NCI-H1105 (cell line): ENCODE measurements at places on chromosomes 4 and X.
A peak's percentile ranks its signal among the peaks of the same experiment; 100 is the strongest.

- DNase-seq: no peak
Measured at GRCh38 chr4:182971702-182972101, 54.5 kb upstream of the DCTD start.

DNA sequence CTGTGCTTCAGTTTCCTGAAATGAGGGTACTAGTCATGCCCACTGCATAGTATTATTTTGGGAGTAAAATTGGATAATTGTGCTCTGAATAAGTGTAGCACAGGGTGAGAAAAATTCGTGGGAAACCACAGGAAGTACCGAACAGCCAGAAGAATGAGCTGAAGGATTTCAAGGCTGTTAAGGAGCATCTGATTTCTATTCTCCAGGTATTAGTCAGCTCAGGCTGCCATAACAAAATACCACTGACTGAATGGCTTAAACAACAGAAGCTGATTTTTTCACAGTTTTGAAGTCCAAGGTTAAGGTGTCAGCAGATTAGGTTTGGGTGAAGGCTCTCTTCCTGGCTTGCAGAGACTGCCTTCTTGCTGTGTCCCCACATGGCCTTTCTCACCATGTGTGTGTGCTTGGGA, 41.9 kb downstream of the WWC2 start:
- no peak for DNase-seq

DNA sequence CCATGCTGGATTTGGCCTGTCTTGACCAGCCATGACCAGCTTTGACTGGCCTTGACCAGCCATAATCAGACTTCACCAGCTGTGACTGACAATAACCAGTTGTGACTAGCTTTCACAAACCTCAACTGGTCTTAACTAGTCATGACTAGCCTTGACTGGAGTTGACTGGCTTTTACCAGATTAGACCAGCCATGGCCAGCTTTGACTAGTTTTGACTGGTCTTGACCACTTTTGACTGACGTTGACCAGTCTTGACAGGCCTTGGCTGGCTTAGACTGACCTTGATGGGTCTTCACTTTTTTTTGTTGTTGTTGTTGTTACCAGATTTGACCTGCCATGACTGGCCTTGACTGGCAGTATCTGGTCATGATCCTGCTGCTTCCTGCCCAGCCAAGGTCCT, 67.4 kb downstream of the RLIM start:
- no peak for DNase-seq

- no peak for DNase-seq
Measured at GRCh38 chr4:158726633-158727032, 3.4 kb upstream of the PPID start.

DNA sequence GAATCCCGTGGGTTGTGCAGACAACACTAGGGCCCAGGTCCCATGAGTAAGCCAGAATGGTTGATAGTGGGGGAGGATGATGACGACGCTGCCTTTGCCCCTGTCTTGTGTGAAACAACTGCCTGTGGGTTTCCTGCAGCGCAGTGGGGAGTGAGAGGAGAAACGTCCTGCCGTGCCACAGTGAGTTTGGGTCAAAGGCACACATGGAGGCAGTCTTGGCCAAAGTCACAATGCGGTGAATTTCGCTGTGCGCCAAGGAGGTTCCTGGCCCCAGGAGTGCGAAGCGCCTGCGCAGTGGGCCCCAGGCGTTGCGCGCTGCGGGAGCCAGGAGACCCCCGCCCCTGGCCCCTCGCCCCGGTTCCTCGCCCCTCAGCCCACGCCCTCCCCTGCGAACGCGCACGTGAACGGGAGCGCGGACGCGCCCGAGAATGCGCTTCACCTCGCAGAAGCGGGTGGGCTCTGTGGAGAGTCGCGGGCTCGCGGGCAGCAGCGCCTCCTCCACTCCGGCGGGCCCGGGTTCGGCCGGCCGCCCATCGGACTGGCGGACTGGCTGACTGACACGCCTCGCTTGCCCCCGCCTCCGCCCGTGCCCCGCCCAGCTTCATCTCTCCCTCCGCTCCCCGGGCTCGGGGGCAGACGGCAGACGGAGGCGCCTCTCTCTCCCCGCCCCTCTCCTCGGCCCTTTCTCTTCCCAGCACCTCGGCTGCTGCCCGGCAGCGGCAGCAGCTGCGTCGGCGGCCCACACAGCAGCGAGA, at the start of gene NUDT10:
TSS of gene NUDT10 (plus strand) at position 635 of the 755 bp plus-strand sequence. CDS start 144 bp downstream, outside the sequence.
- DNase-seq: no peak

DNA sequence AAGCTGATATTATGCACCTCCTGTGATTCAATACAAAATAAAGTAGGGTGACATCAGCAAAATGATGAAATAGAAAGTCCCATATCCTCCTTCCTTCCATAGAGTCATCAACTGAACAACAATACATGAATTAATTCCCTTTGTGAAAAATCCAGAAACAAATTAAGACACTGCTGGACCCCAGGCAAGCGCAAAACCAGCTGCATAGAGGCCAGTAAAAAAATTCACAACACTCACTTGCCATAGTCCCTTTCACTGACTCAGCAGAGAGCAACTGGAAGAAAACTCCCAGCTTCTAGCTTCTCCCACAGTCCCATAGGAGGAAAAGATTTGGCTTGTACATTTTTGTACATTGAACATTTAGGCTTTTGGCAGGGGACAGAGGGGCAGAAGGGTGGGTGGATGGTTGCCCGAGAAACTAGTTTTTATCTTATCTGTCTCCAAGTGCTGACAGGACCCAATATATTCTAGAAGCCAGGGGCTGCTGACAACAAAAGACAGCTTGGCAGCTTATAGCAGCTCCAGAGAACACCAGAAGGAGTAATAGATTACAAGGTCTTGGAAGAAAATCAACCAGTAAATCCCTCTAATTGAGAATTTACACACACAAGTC, 124.6 kb downstream of the NDST3 start:
- DNase-seq: no peak

DNA sequence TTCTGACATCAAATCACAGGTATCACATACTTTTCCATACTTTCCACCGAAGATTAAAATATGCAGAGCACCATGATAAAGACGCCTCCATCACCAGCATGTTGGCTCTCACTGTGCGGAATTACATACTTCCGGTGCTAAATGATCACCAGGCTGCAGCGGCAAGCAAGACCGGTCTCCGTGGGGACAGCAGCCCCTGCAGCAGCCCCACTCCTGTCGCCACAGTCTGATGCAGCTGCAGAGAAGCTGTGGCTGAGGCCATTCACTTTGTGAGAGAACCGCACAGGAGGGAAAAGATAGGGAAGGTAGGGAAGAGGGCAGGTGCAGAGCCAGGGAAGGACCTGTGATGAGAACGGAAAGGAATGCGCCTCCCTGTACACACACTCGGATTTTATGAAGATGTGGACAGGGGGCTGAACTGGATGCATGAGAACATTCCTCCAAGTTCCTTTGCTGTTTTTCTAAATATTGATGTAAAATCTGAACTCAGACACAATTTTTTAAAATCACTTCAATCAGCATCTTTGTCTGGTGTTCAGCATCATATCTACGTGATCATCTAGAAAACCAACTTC, 38.3 kb downstream of the AFAP1 start:
- DNase-seq: peak; percentile 27

- DNase-seq: no peak
Measured at GRCh38 chr4:80809039-80809729, 221.3 kb upstream of the BMP3 start.

- no peak for DNase-seq
Measured at GRCh38 chr4:13478707-13479106, 5.4 kb downstream of the RAB28 start.

DNA sequence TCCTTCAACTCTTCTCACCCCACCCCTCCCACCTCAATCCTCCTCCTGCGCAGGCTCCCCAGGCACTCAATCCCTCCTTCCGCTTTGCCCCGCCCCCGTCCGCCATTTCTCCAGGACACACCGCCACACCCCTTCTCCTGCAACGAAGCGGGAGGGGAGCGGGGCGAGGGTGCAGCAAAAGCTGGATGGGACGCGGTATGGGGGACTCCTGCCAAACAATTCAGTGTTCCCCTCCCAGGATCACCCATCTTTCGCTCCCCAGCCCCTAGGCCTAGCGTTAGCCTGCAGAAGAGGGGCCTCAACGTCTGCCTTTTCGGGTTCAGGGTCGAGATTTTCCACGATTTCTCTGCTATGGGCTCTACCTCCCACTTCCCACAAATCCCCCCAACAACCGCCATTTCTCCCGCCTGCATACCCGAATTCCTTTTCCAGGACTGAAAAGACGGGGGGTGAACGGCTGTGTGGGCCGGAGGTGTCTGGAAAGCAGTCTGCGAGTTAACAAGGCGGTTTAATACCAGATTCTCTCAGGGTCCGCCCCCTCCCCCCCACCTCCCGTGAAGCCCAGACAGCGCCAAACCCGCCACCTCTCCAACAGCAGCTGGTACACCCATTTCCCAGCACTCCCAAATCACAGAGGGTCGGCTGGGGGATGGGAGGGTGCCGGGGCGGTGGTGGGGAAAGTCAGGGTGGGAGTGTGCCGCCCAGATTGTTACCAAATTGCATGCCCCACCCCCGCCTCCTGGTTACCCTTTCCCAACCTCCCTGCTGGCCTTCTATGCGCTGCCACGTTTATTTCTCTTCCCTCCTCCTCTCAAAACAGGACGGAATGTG, 774 bp downstream of the ARMCX2 start:
- DNase-seq: peak; percentile 41

DNA sequence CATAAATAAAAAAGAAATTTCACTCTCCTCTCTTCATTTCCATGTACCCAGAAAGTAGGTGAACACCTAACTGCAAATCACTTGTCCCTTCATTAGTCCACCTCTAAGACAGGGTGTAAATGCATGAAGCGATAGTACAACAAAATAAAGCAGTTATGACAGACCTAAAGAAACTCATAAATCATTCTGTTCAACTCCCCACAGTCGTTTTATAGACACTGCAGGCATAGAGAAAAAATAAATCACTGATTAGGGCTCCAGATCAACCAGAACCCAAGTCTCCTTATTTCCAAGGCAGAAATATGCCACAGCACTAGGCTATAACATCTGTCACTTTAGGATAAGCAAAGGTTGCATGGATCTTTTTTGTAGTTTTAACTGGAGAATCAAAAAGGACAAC, 3.0 kb downstream of the RASGEF1B start:
- no peak for DNase-seq

GRCh38 chrX:106716463-106716862, 10.0 kb upstream of the RNF128 start:
- no peak for DNase-seq

DNA sequence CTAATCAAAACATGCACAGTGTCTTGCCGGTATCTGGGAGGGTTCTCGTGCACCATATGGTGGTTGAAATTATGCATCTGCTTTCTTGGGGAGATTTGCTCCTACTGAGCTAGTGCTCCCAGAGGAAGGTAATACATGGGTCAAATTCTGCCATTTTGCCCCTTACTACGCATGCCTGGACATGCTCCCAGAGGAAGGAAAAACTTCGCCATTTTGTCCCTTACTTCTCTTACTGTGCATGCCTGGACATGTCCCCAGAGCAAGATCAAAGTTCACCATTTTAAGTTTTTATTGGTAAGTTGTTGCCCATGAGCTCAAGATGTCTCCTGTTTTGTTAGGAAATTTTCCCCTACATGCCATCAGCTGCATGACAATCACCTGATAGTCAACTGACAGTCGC, 252.1 kb upstream of the KLHL4 start:
- DNase-seq: no peak

DNA sequence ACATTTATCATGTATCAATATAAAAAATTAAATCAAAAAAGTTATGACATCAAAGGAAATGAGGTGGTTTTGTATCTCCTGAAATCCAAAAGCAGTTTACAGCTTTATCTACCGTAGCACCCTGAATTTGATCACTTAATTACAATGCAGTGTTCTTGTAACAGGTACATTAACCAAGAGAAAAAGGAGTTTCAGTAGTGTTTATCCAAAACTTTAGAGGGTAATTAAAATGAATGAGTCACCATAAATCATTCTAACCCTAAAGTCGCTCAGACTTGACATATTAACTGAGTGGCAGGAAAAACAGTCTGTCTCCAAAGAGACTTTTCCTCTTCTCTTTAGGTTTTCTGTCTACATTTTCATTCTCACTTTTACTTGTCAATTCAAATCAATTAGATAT, 907.6 kb upstream of the EPHA5 start:
- peak; percentile 60 for DNase-seq

GRCh38 chr4:66284991-66285451, 614.7 kb upstream of the EPHA5 start:
- DNase-seq: no peak

- DNase-seq: no peak
Measured at GRCh38 chr4:38449506-38450174, 214.4 kb upstream of the KLF3 start.

DNA sequence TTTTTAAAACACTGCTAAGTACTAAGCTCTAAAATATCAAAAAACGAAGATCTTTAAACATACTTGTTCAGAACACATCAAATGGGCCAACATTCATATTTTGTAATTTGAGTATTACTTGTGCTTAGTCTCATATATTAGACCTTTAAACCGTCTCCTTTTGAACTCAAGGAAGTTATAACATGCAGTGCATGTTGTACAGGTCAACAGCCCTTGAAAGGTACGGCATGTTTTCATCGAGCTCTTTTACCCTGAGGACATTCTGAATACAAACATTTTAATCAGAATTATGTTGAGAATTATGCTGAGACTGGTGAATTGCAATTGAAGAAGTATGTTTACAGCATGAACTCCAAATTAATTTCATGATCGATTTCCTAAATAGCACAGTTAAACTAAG, 7.0 kb upstream of the ASB11 start:
- DNase-seq: no peak

DNA sequence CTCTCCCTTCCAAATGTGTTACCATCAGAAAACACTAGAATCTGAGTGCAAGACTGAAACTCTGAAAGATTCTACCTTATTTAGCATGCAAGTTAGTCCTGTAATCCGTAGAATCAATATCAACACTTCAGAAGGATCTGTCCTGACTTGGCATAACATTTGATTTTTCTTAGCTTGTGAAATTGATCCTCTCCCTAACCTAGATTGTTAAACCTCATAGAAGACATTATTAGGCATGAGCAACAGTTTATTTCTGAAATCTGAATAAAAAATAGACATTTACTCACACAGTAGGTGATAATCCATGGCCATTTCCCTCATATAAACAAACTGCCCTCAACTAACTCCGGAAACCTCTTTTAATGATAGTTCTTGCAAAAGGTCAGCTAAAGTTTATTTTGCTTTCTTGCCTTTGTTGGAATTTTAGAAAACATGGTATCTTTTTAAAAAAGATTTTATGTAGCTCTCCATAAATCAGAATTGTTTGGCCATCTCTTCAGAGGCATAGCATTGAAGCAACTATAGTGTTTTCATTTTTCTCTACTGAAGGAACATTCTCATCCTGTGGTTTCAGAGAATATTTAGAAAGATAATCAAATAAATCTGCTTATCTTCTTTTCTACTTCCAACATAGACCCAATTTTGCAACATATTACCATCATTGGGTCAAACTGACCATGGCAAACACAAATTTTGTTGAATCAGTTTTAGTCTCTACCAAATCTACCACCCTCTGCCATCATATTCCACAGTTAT, 38.5 kb upstream of the PDLIM5 start:
- no peak for DNase-seq

DNA sequence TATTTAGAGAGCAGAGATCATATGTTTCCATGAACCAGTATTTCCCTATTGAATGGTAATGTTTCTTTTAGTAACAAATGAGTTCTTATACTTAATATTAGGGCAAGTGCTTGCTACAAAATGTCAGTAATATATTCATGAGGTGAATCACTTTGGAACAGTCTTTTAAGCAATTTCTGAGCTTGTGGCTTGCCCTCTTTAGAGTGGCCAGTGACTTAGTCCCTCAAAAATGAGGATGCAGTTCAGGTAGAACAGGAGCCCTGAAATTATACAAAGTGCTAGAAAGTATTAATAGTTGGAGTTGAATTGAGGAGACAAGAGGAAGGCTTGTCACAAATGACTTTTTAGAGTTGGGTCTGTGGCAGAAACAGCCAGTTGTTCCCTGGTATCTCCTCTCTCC, 53.4 kb upstream of the PITX2 start:
- DNase-seq: no peak
